ENCODE measurements at places on chromosomes 4 and X. TPM values are rescaled to one million over a fixed set of nuclear protein-coding genes. Genes with fewer than 3 reads are reported as not detected.

GAB3 gene
- 0.09 TPM for total RNA-seq

DNA sequence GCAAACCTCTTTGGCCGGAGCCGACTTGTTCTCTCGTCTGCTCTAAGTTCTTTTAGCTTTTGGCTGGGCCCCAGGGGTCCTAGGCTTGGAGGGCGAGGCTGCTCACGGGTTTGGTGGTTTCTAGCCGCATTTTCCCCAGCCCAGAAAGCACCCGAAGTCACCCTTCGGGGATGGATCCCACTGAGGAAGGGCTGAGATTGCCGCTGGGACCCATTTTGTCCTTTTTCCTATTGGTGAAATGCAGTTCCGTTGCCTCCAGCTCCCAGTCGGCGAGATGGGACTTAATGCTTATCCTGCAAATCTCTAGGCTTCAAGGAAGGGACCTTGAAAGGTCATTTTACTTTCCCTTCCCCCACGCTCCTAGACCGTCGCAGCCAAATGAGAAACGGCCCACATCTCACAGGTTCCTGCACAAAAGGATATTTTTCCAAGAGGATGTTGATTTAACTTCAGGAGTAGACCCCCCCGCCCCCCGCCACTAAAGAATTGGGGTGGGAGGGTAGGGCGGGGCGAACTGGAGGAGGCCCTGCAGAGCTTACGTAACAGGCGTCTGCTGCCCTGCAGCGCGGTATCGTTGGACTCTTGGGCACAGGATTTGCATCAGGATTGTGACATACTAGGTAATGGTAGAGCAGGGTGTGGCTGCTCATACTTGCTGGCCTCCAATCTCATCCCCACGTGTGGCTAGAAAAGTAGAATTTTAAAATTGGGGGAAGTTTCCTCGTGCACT lies 564 bp downstream of the PGK1 start:
- H3K4me1 ChIP-seq = peaks cover 6% of the 10 kb centered on the region
- peaks cover 7% of the 10 kb centered on the region for H3K36me3 ChIP-seq
- DNase-seq = peak; percentile 43
- H3K4me3 ChIP-seq = peak overlapping the region; percentile 81

DNA sequence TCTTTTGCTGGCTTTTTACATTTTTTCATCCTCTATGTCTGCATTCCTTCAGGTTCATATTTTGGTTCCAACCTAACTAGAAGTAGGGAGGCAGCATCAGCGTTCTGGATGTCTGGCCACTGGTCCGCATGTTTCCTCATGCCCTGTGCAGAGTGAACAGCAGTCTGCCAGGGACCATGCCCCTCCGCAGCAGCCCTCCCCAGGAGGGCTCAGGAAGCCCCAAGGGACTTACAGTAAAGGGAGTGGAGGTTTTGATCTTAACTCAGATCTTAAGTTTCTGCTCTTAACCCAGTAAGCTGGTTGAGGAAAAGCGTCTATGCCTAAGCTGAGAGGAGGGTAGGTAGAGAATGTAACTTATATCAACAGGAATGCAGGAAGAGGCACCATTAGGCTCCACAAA lies 45.0 kb upstream of the LEF1 start:
- DNase-seq = no peak
- H3K27me3 ChIP-seq = no peaks in the 10 kb centered on the region

- no peak for DNase-seq
- H3K4me3 ChIP-seq = no peak overlapping the region
- H3K27me3 ChIP-seq = no peaks in the 10 kb centered on the region
- no peak overlapping the region for H3K27ac ChIP-seq
Measured at GRCh38 chr4:76381986-76382385, 39.0 kb downstream of the CCDC158 start.

DNA sequence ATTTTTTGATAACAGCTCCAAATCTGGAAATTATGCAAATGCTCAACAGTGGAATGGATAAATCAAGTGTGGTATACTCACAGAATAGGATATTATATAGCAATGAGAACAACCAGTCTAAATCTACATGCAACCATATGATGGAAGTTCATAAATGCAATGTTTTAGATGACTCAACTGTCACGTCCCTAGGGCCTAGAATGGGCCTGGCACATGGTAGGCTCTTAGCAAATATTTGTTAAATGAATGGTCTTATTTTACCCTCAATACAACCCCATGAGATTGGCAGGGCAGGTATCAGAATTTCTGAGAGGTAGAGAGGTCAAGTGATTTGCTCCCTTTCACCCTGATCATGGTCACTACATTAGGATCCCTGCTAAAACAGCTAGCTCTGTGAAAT lies 14.6 kb upstream of the NKX3-2 start:
- no peak for DNase-seq
- H3K36me3 ChIP-seq = no peaks in the 10 kb centered on the region
- no peak overlapping the region for H3K27ac ChIP-seq
- H3K27me3 ChIP-seq = no peaks in the 10 kb centered on the region
- no peak overlapping the region for H3K4me3 ChIP-seq

GRCh38 chr4:92988301-92988700 lies 684.5 kb downstream of the GRID2 start:
- no peak for DNase-seq
- H3K27ac ChIP-seq = no peak overlapping the region
- H3K4me3 ChIP-seq = no peak overlapping the region

DNA sequence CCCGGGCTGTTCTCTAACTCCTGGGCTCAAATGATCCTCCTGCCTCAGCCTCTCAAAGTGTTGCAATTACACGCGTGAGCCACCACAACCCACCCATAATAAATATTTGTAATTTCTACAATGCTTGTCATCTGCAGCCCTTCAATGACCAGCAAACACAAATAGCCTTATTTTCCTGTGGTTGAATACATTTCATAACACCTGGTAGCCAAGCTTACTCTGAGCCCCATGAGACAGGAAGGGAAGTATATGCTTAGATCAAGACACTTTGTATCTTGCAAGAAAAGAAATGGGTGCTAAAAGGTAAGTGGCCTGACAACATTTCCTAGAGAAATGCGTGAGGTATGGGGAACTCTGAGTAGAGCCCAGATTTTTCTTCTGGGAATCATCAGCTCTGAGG lies 56.9 kb upstream of the PDGFRA start:
- no peaks in the 10 kb centered on the region for H3K4me1 ChIP-seq
- no peak overlapping the region for H3K4me3 ChIP-seq
- no peak overlapping the region for H3K27ac ChIP-seq

- no peak overlapping the region for H3K27ac ChIP-seq
- no peaks in the 10 kb centered on the region for H3K4me1 ChIP-seq
- no peak overlapping the region for H3K4me3 ChIP-seq
- DNase-seq = no peak
- no peaks in the 10 kb centered on the region for H3K36me3 ChIP-seq
Measured at GRCh38 chr4:135277068-135277979, 1075.7 kb upstream of the PABPC4L start.

DNA sequence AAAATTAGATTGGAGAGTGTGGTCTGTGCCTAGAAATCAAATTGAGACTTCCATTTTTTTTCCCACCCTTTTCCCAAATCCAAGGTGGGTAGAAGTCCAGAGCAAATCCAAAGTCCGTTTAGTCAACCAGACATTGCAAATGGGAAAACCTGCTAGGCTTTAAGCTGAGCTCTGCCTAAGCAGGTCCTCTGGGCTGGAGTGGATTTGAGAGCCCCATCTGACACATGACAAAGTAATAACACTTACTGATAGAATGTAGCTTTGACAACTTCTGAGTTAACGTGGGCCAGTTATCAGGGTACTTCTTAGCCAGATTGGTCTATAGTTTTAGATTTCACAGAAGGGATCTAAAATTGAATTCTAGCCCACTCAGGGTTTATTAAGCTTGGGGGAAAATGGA lies 242.3 kb downstream of the GALNTL6 start:
- no peak overlapping the region for H3K27ac ChIP-seq
- H3K4me3 ChIP-seq = no peak overlapping the region
- no peaks in the 10 kb centered on the region for H3K4me1 ChIP-seq
- no peaks in the 10 kb centered on the region for H3K36me3 ChIP-seq

STK32B gene
- total RNA-seq = 15.1 TPM

GRCh38 chr4:572594-572993 lies 3.5 kb downstream of the TMEM271 start:
- DNase-seq = no peak
- no peaks in the 10 kb centered on the region for H3K36me3 ChIP-seq
- no peak overlapping the region for H3K27ac ChIP-seq
- peaks cover 21% of the 10 kb centered on the region for H3K27me3 ChIP-seq
- no peak overlapping the region for H3K4me3 ChIP-seq
- peaks cover 9% of the 10 kb centered on the region for H3K4me1 ChIP-seq

PPP1R2C gene
- total RNA-seq = not detected

- no peaks in the 10 kb centered on the region for H3K27me3 ChIP-seq
- H3K4me3 ChIP-seq = no peak overlapping the region
- no peak for DNase-seq
- H3K27ac ChIP-seq = no peak overlapping the region
- peaks cover 43% of the 10 kb centered on the region for H3K36me3 ChIP-seq
- peaks cover 9% of the 10 kb centered on the region for H3K4me1 ChIP-seq
Measured at GRCh38 chr4:118816538-118817177, 19.3 kb downstream of the SEC24D start.

GRCh38 chr4:74203467-74203866 lies 45.5 kb downstream of the MTHFD2L start:
- no peaks in the 10 kb centered on the region for H3K36me3 ChIP-seq
- H3K4me3 ChIP-seq = no peak overlapping the region
- H3K27ac ChIP-seq = no peak overlapping the region
- H3K27me3 ChIP-seq = no peaks in the 10 kb centered on the region

GRCh38 chr4:36222702-36223101 lies 21.6 kb downstream of the ARAP2 start:
- H3K36me3 ChIP-seq = no peaks in the 10 kb centered on the region
- H3K27me3 ChIP-seq = no peaks in the 10 kb centered on the region
- no peak for DNase-seq
- H3K4me3 ChIP-seq = no peak overlapping the region
- no peak overlapping the region for H3K27ac ChIP-seq
- no peaks in the 10 kb centered on the region for H3K4me1 ChIP-seq

- DNase-seq = no peak
- no peaks in the 10 kb centered on the region for H3K36me3 ChIP-seq
- no peaks in the 10 kb centered on the region for H3K4me1 ChIP-seq
- H3K4me3 ChIP-seq = no peak overlapping the region
- peaks cover 4% of the 10 kb centered on the region for H3K27me3 ChIP-seq
Measured at GRCh38 chrX:132235488-132235887, 16.2 kb upstream of the RAP2C start.

- H3K4me1 ChIP-seq = peaks cover 32% of the 10 kb centered on the region
- peak overlapping the region; percentile 80 for H3K27ac ChIP-seq
- no peaks in the 10 kb centered on the region for H3K27me3 ChIP-seq
- H3K36me3 ChIP-seq = no peaks in the 10 kb centered on the region
Measured at GRCh38 chr4:137390707-137391106, 141.6 kb downstream of the PCDH18 start.
